Fibroblast of lung (primary cell): ENCODE measurements at places on chromosomes 12 and 14. TPM values are rescaled to one million over a fixed set of nuclear protein-coding genes. Genes with fewer than 3 reads are reported as not detected.

DNA sequence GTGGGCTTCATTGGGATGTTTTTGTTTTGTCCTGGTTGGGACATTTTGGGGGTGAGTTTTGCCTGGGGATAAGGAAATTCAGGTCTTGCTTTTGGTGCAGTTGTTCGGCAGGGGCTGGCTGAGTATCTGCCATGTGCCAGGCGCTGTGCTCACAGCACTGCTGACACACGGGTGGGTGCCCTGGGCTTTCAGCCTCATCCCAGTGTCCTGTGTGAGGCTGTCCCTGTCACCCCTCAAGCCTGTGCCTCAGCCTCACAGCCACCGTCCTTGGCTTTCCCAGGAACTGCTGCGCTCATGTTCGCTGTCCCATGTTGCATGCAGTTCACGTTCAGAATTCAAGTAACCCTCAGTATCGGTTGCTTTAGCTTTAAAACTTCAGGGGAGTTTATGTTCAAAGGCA is 24.9 kb downstream of the XRCC3 start:
- H3K27ac ChIP-seq = no peak overlapping the region
- H3K36me3 ChIP-seq = peaks cover 24% of the 10 kb centered on the region

GRCh38 chr14:37697489-37698121 is 102.2 kb downstream of the TTC6 start:
- H3K4me3 ChIP-seq = no peak overlapping the region
- peak; percentile 57 for DNase-seq
- no peaks in the 10 kb centered on the region for H3K4me1 ChIP-seq
- H3K36me3 ChIP-seq = no peaks in the 10 kb centered on the region

- peak overlapping the region; percentile 26 for H3K27ac ChIP-seq
- peak overlapping the region; percentile 48 for H3K4me3 ChIP-seq
- H3K4me1 ChIP-seq = no peaks in the 10 kb centered on the region
- no peaks in the 10 kb centered on the region for H3K36me3 ChIP-seq
- DNase-seq = peak; percentile 73
Measured at GRCh38 chr12:4164559-4165558, 108.7 kb upstream of the CCND2 start.

- no peaks in the 10 kb centered on the region for H3K36me3 ChIP-seq
- H3K4me3 ChIP-seq = peak overlapping the region; percentile 33
- peaks cover 59% of the 10 kb centered on the region for H3K27me3 ChIP-seq
- no peaks in the 10 kb centered on the region for H3K4me1 ChIP-seq
Measured at GRCh38 chr12:57475271-57476161, 4.2 kb downstream of the ARHGAP9 start.

DNA sequence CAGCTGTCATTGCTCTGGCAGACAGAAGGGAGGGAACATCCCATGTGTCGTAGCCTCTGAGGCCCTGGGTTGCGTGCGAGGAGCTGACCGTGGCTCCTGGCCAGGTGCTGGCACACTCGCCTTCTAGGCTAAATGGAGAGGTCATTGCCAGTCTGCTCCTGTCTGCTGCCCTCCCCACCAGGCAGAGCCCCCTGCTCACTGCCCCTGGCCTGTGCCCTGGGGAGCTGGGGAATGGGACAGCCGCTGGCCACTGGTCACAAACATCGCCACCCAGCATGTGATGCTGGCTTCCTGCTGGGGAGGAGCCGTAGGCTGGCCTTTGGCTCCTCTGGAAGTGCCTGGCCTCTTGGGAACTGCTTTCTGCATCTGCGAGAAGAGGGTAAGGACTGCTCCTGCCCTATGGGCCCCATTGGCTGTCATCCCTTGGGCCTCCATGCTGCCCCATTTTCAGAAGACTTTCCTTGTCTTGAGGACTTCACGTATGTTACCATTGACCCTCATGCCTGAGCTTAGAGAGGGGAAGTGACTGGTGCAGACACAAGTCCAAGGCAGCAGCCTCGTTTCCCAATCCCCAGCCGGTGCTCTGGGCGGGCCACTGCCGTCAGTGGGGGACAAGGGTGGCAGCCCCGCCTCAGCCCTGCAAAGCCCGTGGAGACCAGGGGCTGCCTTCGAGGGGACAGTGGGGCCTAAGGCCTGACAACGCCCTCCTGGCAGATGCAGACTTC is 2.0 kb upstream of the TNFAIP2 start:
- DNase-seq = peak; percentile 60
- H3K4me1 ChIP-seq = peaks cover 29% of the 10 kb centered on the region
- H3K36me3 ChIP-seq = no peaks in the 10 kb centered on the region
- H3K27ac ChIP-seq = peak overlapping the region; percentile 37

- H3K27me3 ChIP-seq = no peaks in the 10 kb centered on the region
- H3K36me3 ChIP-seq = no peaks in the 10 kb centered on the region
- no peaks in the 10 kb centered on the region for H3K4me1 ChIP-seq
- no peak overlapping the region for H3K4me3 ChIP-seq
- DNase-seq = no peak
Measured at GRCh38 chr14:66649498-66649897, 141.6 kb downstream of the GPHN start.

- no peaks in the 10 kb centered on the region for H3K36me3 ChIP-seq
- H3K27ac ChIP-seq = no peak overlapping the region
- H3K4me3 ChIP-seq = no peak overlapping the region
- DNase-seq = no peak
- no peaks in the 10 kb centered on the region for H3K4me1 ChIP-seq
Measured at GRCh38 chr12:83389237-83389996, 702.7 kb downstream of the TMTC2 start.

DNA sequence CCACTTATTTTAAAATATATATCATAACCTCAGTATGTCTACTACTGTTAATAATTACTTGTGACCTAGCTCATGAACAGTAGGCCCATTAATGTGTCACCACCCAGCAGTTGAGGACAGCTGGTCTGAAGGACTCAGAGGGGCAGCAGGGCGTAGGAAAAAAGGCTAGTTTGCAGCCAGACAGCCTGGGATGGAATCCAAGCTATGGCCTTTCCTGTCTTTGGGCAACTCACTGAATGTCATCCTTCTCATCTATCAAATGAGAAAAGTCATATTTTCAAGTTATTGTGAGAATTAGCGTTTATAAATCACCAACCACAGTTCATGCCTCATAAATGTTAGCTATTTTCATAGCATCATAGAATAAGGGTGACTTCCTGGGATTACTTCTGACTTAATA is 12.3 kb downstream of the DENND5B start:
- H3K36me3 ChIP-seq = no peaks in the 10 kb centered on the region
- peaks cover 2% of the 10 kb centered on the region for H3K4me1 ChIP-seq
- H3K4me3 ChIP-seq = no peak overlapping the region
- DNase-seq = peak; percentile 64
- H3K27me3 ChIP-seq = no peaks in the 10 kb centered on the region

DNA sequence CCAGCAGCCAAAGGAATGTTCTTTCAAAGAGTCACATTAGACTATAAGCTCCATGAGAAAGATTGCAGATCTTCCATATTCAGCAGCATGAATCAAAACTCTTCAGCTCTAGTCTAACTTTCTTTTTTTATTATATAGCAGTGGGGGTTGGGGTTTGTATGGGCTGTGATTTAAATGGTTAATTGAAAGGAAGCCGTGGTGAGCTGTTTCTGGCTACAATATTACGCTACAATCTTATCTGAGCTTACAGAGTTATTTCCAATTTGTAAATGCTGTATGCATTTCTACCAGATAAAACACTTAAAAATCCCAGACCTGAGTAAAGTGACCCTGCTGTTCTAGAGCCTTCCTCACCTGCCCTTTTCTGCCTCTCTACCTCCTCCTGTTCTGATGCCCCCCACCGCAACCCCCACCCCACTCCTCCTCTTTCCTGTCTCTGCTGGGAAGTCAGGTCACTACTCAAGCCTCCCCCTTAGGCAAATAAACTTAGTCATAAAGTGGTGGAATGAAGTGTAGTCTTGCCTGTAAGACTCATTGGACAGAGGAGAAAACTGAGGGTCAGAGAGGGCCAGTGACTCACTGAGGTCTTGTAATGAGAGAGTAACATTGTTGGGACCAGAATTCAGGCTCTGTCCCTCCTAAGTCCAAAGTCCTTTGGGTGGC is 1089.5 kb downstream of the BCL11B start:
- no peak overlapping the region for H3K27ac ChIP-seq
- DNase-seq = peak; percentile 81
- H3K27me3 ChIP-seq = no peaks in the 10 kb centered on the region
- H3K4me1 ChIP-seq = no peaks in the 10 kb centered on the region
- H3K4me3 ChIP-seq = no peak overlapping the region

DNA sequence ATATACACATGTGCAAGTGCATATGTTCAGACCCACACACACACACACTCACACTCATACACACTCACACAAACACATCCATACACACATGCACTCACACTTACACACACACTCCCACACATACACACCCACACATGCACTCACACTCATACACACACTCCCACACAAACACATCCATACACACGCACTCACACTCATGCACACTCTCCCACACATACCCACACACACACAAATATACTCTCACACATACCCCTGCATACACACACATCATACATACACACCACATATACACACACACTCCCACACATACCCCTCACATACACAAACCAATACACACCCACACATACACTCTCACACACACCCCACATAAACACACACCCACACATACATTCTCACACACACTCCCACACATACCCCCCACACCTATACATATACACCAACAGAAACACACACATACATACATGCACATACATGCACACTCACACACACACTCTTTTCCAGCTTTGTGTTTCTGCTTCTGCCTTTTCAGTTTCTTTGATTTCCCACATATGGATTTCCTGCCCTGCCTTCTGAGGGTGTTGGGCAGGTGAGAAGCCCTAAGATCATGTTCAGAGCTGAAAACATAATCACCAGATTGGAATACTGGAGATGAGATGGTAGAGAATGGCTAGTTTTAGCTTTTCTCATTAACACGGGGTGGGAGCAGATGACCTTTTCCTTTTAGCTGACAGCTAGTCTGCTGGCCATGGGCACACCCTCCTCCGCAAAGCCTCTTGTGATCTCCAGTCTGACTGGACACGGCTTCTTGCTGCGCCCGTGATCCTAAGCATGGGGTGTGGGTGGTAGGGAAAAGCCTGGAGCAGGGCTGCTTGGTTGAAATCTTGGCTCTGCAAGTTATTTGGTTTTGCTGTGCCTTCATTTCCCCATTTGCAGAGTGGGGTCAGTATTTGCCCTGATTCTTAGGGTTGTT is 214.0 kb downstream of the CHST11 start:
- H3K4me3 ChIP-seq = no peak overlapping the region
- no peak for DNase-seq
- H3K27me3 ChIP-seq = no peaks in the 10 kb centered on the region
- H3K27ac ChIP-seq = no peak overlapping the region
- H3K4me1 ChIP-seq = peaks cover 34% of the 10 kb centered on the region

GRCh38 chr14:86072116-86072894 is 542.4 kb downstream of the FLRT2 start:
- H3K36me3 ChIP-seq = no peaks in the 10 kb centered on the region
- no peak for DNase-seq
- H3K27me3 ChIP-seq = no peaks in the 10 kb centered on the region
- no peak overlapping the region for H3K27ac ChIP-seq
- no peaks in the 10 kb centered on the region for H3K4me1 ChIP-seq
- no peak overlapping the region for H3K4me3 ChIP-seq

- no peak for DNase-seq
- no peaks in the 10 kb centered on the region for H3K36me3 ChIP-seq
- H3K4me1 ChIP-seq = no peaks in the 10 kb centered on the region
- H3K27me3 ChIP-seq = no peaks in the 10 kb centered on the region
- no peak overlapping the region for H3K27ac ChIP-seq
- peak overlapping the region; percentile 58 for H3K4me3 ChIP-seq
Measured at GRCh38 chr12:132190012-132190755, 45.9 kb downstream of the NOC4L start.

DNA sequence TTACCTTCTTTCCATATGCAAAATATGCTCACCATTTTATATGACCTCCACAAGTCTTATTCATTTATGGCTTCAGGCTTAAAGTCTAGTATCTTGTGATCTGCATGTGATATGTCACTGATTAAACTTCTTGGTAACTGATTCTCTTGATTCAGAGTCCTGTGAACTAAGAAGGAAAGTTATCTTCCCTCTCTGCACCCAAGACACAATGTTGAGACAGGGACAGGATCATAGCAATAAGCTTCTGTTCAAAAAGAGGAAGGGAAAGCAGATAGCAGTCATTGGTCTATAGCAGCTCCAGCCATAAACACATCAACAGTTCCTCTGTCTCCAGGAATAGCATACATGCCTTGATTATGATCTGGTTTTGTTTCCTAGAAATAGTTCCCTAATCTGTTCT is 103.1 kb downstream of the UNC79 start:
- H3K36me3 ChIP-seq = no peaks in the 10 kb centered on the region
- no peaks in the 10 kb centered on the region for H3K27me3 ChIP-seq
- no peak overlapping the region for H3K4me3 ChIP-seq

- no peaks in the 10 kb centered on the region for H3K27me3 ChIP-seq
- no peak overlapping the region for H3K27ac ChIP-seq
- no peak overlapping the region for H3K4me3 ChIP-seq
- H3K4me1 ChIP-seq = no peaks in the 10 kb centered on the region
Measured at GRCh38 chr12:117111821-117112595, 12.8 kb upstream of the TESC start.

GRCh38 chr14:77212943-77213678 is 31.5 kb downstream of the TMEM63C start:
- no peaks in the 10 kb centered on the region for H3K36me3 ChIP-seq
- DNase-seq = peak; percentile 11
- no peak overlapping the region for H3K4me3 ChIP-seq
- no peaks in the 10 kb centered on the region for H3K27me3 ChIP-seq

- no peak overlapping the region for H3K27ac ChIP-seq
- no peaks in the 10 kb centered on the region for H3K4me1 ChIP-seq
- H3K27me3 ChIP-seq = no peaks in the 10 kb centered on the region
- H3K36me3 ChIP-seq = peaks cover 2% of the 10 kb centered on the region
- H3K4me3 ChIP-seq = no peak overlapping the region
Measured at GRCh38 chr12:132513070-132513398, 23.1 kb downstream of the FBRSL1 start.

DNA sequence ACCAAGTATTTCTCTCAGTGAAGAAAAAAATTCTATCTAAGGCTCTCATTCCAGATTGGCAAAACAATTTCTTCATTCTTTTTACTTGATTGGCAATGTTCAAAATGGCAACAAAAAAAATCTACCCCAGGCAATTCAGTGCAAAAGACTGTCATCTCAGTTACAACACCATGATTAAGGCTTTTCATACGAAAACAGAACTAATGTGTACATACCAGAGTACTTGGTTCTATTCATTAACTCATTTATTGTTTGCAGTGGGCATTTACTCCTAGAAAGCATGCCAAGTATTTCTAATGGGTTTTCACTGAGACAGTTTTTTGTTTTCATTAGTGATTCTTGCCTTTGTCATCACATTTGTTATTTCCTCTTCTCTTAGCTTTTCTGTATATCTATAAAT is 33.0 kb downstream of the DBX2 start:
- no peak overlapping the region for H3K27ac ChIP-seq
- H3K27me3 ChIP-seq = no peaks in the 10 kb centered on the region
- DNase-seq = no peak

GRCh38 chr12:793037-793436 is 40.7 kb downstream of the WNK1 start:
- no peak overlapping the region for H3K4me3 ChIP-seq
- no peak for DNase-seq
- peaks cover 3% of the 10 kb centered on the region for H3K4me1 ChIP-seq
- no peaks in the 10 kb centered on the region for H3K36me3 ChIP-seq
- H3K27me3 ChIP-seq = no peaks in the 10 kb centered on the region
- no peak overlapping the region for H3K27ac ChIP-seq

- H3K36me3 ChIP-seq = no peaks in the 10 kb centered on the region
- no peaks in the 10 kb centered on the region for H3K27me3 ChIP-seq
- no peak overlapping the region for H3K27ac ChIP-seq
- H3K4me1 ChIP-seq = peaks cover 9% of the 10 kb centered on the region
Measured at GRCh38 chr12:24997970-24998582, 49.2 kb upstream of the BCAT1 start.

Gene PRPF40B
- total RNA-seq = 9.2 and 11.7 TPM in 2 replicates

Gene ANKRD33
- total RNA-seq = under 0.01 TPM in 1 of 2 replicates, not detected in the other

Gene CD69
- not detected in 2 replicates for total RNA-seq

Gene ARMH4
- total RNA-seq = 3.6 and 6.3 TPM in 2 replicates

Gene ERBB3
- 0.66 and 1.3 TPM in 2 replicates for total RNA-seq

Gene TAS2R9
- 0.17 TPM in 1 of 2 replicates, not detected in the other for total RNA-seq

Gene TRAF3
- 14.4 and 16.2 TPM in 2 replicates for total RNA-seq

Gene TEX22
- total RNA-seq = 0.33 and 0.51 TPM in 2 replicates
